D341Med (cell line): ENCODE measurements at places on chromosomes 4 and X.

DNA sequence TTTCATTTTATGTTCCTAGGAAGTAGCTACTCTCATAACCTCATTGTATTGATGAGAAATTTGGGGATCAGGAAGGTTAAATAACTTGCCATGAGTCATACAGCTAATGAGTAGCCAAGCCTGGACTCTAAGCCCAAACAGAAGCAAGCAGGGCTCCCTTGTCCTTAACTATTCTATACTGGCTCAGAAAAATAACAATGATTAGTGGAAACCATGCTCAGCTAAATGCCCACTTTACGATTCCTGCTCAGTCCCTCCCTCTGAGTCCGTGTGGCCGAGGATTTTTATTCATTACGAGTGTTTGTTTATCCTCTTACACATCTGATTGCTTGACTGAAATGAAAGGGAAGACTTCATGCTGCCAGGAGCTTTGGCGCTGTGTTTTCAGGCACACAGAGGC lies 100.9 kb downstream of the SLC34A2 start:
- no peak for DNase-seq

- DNase-seq: no peak
Measured at GRCh38 chr4:161254375-161254774, 909.4 kb downstream of the FSTL5 start.

DNA sequence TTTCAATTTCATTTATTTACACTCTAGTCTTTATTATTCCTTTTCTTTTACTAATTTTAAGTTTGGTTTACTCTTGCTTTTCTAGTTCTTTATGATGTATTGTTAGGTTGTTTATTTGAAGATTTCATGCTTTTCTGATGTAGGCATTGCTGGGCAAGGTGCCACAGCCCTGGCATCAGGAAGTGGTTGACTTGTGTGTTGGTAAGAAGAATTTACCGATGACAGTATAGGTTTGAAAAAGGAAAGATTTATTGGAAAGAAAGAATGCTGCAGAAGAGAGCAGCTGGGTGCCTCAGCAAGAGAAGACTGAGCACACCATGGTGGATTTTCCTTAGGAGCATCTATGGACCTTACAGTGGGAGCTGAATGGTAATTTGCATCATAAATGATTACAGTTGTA lies 153.2 kb downstream of the KLF8 start:
- DNase-seq: no peak

GRCh38 chr4:4995103-4995907 lies 24.0 kb downstream of the CYTL1 start:
- DNase-seq: peak; percentile 84

- DNase-seq: no peak
Measured at GRCh38 chr4:156568041-156568440, 403.6 kb downstream of the PDGFC start.

DNA sequence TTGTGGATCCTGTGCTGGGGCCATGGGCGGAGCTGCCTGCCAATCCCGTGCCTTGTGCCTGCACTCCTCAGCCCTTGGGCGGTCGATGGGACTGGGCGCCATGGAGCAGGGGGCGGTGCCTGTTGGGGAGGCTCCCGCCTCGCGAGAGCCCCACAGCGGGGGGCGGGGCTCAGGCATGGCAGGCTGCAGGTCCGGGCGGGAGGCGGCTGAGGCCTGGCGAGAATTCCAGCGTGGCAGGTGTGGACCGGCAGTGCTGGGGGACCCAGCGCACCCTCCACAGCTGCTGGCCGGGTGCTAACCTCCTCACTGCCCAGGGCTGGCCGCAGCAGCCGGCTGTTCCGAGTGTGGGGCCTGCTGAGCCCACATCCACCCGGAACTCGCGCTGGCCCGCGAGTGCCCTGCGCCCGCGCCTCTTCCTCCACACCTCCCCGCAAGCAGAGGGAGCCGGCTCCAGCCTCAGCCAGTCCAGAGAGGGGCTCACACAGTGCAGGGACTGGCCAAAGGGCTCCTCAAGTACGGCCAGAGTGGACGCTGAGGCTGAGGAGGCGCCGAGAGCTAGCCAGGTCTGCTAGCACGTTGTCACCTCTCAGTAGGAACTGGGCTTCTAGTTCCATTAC lies 85.9 kb downstream of the GBA3 start:
- no peak for DNase-seq

DNA sequence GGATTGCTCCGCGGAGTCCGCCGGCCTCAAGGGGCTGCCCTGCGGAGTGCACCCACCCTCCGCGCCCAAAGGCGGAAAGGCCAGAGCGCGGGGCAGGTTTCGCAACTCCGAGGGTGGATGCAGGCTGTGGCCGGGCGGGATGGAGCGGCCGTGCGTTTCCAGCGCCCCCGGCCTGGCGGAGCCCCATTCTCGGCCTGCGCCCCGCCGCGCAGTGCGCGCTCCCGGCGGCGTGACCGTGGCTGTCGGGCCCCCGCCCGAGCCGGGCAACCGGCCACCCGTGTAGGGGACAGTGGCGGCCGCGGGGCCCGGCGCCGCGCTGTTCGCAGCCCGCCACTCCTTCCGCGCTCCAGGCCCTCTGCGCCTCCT lies 331 bp downstream of the SETD7 start:
- DNase-seq: peak; percentile 48

DNA sequence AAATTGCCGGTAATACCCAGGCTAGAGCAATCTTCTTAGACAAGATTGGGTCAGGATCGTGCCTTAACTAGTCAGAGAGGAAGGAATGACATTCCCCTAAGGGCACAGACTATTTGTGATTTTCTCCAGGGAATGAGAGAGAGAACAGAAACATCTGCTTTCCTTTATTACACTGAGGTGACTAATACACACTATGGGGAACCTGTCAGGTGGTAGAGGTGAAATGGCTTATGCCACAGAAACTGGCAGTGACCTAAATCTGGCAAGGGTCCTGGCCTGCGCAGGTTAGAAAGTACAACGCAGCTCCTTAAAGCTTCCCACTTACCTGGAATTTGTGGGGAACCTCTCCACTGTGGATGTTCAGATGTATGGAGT lies 16.6 kb upstream of the HPGD start:
- no peak for DNase-seq

DNA sequence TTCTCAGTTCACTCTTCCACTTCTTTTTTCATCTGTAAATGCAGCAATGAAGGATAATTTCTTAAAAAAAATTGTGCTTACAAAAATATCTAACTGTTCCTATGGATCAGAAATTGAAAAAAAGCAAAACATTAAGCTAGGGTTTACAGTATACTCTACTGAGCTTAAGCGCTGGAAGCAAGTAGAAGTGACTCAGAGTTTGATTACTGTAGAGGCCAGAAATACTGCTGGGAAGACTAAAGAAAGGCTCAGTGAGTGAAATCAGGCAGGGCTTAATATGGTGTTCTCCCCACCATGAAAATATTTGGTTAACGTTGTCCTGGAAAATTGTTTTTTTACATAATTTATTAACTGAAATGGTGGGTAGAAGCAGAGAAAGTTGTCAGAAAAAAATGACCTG lies 1061.8 kb upstream of the GRIA3 start:
- no peak for DNase-seq

- no peak for DNase-seq
Measured at GRCh38 chrX:1416327-1416784, 24.4 kb upstream of the SLC25A6 start.

DNA sequence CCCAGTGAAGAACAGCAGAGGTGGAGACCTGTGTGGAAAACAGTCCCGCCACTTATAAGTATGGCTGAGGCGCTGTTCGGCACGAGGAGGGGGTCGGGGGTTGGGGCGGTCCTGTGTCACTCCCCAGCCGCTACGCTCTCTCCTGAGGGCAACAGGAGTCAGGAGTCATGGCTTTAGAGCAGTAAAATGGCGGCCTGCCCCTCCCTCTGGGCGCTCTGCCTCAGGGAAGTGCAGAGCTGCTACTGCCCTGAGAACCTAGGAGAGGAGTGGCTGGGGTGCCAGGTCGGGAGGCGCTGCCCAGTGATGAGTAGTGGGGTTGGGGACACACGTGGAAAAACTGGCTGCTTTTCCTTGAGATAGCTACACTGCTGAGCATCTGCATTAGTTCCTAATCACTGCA lies 551.2 kb upstream of the AMOT start:
- no peak for DNase-seq

GRCh38 chr4:53444954-53445353 lies 67.5 kb downstream of the FIP1L1 start:
- no peak for DNase-seq

- no peak for DNase-seq
Measured at GRCh38 chr4:176288020-176288419, 19.0 kb upstream of the ASB5 start.
